K562 (cell line): ENCODE measurements at places on chromosomes 6 and 20.

DNA sequence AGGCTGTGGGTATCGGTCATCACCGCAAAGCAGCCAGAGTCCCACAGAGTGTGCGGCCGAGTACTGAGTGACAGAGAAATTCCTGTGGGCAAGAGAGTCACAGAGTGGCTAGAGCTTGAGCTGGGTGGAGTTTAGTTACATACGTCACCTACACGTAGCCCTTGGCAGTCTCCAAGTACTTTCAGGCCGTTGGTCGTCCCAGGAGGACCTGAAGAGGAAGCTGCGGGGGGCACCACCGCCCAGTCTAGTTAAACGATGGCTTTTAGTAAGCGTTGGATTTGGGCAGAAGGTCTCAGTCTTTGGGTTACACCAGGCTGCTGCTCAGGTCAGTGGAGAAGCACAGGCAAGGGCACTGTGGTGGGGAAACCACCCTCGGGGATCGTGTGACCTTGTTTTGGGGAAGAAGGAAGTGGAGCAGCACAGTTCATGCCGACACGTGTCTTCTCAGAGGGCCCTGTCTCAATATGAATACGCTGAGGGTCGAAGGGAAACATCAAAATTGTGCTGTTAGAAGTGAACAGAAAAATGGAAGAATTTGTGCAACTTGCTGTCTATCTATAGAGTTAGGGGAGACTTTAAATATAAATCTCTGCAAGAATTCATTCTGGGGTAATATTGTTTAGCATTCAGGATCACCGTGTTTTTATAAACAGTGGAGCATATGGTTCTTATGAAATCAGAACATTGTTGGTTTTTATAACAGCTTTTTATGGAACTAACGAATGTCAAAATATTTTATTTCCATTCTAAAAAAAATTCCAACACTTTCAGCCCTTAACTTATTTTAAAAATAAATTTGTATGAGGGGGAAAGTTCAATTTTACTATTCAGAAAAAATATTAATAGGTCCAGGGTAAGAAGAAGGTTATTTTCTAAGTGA, 28.6 kb downstream of the KIF25 start:
- DNase-seq, result no peak

- no peak for DNase-seq
Observed at GRCh38 chr20:34532320-34532719, 16.1 kb downstream of the DYNLRB1 start.

DNA sequence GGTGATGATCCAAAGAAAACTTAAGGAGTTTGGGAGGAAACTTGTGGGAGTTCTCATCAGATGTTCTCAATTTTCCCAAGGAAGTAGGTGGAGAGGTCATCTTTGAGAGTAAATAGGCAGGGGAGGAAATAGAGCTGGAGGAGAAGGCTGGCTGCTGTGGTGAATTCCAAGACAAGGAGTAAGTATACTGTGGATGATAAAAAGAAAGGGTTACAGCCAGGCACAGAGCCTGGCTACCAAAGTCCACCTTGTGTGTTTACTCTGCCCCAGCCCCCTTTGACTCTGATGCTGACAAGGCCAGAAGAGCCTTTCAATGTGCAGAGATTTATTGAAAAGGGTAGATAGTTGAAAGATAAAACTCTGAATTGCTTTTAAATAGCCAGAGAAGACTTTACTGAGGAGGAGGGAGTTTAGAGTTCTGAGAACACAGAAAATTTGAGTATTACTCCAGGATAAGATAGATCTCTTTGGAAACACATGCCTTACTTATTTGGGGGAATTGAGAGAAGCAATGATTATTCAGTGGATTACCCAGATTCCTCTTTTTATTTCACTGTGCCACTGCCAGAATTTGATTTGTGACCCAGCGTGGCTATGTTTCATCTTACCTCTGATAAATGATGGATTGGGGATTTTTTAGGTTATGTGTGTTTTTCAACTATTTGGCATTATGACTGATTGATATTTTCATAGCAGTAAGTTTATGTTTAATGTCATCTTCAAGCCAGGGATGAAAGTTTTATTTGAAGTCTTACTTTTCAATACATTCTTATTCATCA, 182.6 kb upstream of the JAG1 start:
- DNase-seq, result no peak

GRCh38 chr6:137049095-137049494, 4.3 kb upstream of the IL20RA start:
- DNase-seq, result no peak

GRCh38 chr6:170292407-170293158, 1.7 kb upstream of the DLL1 start:
- peak; percentile 68 for DNase-seq

DNA sequence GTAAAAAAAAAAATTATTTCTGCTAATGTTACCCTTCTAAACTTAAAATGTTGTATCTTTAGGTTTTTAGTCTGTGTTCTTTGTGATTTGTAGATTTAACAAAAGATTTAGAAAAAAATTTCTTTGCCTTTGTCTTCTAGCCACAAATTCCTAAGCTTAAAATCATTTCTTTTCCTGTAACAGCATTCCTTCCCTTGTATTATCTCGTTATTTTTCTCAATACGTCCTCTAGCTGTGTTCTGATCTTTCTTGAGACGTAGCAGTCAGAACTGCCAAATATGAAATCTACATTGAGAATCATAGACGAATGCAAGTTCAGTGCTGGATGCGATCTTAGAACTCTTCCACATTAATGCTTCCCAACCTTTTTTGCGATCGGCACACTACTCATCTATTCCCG, 283.1 kb downstream of the UTRN start:
- no peak for DNase-seq

DNA sequence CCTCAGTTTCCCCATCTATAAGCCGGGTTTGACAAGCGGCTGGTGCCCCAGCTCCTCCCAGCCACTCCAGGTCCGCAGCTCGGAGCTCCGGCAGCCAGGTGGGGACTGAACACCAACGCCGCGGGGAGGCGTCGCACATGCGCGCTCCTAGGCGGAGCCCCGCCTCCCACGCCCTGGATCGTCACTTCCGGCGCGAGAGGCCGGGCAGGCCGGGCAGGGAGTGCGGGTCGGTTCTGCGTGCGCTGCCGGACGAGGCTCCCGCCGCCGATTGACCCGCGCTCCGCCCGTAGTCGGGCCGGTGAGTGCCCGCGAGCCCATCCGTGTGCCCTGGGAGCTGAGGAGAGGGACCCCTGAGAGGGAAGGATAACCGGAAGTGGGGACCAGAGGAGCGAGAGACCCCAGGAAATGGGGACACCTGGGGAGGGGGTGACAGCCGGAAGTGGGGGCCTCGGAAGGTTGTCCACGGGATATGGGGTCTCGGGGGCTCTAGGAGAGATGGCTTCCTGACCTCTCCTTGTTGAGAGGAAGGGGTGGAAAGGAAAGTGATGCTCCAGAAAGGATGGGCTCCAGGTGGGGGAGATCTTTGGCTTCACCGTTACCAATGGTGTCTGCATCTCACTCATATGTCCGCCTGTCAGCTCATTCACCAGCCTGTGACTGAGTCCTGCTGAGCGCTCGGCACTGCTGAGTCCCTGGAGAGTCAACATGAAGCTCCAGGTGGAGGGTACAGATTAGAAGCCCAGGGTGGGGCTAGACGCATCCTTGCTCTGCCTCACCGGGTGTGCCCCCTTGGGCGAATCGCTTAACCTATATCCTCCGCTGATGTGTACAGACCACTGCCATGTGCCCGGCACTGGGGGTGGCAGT, at the start of gene TTPAL:
Gene TTPAL, plus strand, starts transcription at position 181 of the 867 bp plus-strand sequence. CDS start 4,126 bp downstream, outside the sequence.
- DNase-seq, result peak; percentile 94

DNA sequence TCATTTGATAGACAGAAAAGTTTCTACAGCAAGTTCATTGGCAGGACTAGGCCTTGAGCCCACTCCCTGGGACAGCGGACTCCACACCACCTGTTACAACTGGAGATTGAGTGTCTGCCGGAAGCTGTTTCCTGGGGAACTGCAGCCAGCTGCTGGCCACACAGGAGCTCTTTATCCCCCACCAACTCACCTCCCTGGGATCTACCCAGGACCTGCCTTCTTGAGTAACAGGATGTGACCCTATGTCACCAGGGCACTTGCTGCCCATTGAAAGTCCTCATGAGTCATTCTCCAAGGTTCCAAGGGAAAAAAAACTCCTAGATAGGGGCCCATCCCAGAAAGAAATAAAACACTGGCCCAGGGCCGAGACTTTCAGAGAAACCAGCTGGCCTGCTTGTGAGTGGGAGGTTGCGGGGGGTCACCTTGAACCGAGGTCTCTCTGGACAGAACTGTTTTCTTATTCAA, 37.4 kb upstream of the SLC9A8 start:
- DNase-seq, result peak; percentile 72

DNA sequence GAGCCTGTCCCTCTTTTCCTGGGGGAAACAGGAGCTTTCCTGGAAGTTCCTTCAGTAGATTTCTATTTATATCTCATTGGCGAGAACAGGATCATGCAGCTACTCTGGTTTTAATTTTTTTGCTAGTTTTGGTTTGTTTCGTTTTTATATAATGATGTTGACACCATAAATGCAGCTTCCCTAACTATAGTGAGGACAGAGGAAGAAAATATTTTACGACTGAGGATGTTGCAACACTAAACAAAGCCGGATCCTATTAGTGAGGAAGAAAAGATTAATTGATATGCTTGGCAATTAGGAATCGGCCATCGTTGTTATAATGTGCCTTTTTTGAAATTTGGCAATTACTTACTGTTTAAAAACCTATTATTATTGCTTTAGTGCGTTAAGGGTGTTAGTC, 16.6 kb downstream of the KDM1B start:
- DNase-seq, result no peak
